ENCODE measurements at places on chromosomes 5 and 9. TPM values are rescaled to one million over a fixed set of nuclear protein-coding genes. Genes with fewer than 3 reads are reported as not detected.

The IFNB1 gene
- not detected for total RNA-seq

The HMCN2 gene
- 0.21 TPM for total RNA-seq

The FSTL4 gene
- 0.36 TPM for total RNA-seq

The ITK gene
- total RNA-seq = not detected

All from myocyte (in vitro differentiated cells).